ENCODE measurements at places on chromosomes 1 and 21.

- DNase-seq = no peak
Measured at GRCh38 chr1:181704546-181704945, 221.2 kb downstream of the CACNA1E start.

- DNase-seq = no peak
Measured at GRCh38 chr1:35573198-35574124, at the start of gene TFAP2E. Gene TFAP2E (plus strand): TSS chr1:35573314. CDS start chr1:35573578, 264 bp downstream.

DNA sequence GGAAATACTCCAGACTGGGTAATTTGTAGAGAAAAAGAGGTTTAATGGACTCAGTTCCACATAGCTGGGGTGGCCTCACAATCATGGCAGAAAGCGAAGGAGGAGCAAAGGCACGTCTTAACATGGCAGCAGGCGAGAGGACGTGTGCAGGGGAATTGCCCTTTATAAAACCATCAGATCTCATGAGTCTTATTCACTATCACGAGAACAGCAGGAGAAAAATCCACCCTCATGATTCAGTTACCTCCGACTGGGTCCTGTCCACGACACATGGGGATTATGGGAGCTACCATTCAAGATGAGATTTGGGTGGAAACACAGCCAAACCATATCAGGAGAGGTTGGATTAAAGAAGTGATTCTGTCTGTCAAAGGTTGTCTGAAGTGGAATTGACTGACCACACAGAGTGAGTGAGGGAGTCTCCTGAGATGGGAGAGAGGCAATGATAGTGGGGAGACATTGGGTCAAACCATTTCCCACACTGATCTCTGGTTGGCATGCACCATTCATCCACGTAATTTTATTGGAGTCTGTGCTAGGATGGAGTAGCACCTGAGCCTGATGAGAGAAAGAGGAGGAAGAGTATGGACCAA is 58.3 kb upstream of the VAMP3 start:
- no peak for DNase-seq

DNA sequence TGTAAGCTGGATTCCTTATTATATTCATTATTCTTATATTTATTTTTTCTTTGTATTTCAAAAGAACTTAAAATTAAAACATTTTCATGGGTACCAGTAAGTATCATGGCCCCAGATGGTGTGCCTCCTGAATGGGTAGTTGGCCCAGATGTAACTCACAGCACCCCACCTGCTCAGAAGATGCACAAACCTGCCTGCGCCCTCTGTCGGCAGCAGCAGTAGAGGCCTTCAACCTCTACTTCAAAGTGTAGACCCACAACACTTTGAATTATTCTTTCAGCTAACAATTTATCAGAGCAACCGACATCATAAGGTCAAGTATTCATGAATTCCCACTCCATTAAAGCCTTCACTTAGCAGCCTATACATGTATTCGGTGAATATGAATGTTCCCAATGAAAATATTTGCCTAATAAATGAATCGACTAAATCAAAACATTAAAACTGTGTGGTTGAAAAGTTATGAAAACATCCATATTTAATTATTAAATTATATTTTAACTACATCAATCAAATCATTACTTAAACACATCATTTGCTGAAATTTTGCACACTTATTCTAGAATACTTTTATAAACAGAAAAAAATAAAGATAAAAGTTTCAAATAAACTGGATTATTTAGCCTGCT is 25.4 kb downstream of the PIGM start:
- peak; percentile 53 for DNase-seq

DNA sequence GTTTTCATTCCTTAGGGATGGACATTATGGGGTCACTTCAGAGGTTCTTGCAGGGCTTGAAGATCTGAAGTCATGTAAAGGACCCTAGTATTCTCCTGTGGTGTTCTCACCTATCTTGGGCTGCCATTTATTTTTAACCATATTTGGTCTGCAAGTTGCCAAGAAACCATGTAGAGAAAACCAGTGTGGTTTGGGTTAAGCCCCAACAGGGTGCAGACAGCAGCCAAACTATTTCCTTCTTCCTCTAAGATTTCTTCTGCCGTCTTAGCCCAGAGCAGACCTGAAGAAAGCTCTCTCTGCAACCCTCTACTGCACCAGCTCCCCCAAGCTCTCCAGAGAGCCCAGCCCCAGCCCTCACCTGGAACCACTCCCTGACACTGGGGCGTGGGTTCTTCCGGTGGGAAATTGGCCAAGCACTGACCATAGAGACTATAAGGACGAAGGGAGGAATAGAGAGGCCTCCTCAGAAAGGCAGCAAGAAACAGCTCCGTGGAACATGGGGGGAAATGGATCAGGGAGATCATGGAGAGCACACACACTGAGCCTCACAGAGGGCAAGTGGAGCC is 136.6 kb downstream of the SYF2 start:
- no peak for DNase-seq

DNA sequence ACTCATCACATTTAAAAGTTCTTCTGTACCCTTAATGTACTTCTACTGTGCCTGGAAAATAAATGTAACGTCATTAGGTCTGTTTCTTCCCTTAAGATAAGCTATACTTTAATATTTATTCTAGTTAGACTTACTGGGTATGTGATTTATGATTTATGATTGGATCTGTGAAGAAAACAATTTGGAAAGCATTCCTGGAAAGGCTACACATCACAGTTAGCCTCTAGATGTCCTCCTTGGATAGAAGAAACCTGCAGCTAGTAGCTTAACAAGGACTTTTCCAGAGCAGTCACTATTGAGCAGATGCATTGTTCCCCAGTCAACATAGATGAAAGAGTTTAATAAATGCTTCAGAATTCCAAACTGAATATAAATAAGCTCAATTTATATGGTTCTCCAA is 22.2 kb upstream of the ABL2 start:
- peak; percentile 37 for DNase-seq

DNA sequence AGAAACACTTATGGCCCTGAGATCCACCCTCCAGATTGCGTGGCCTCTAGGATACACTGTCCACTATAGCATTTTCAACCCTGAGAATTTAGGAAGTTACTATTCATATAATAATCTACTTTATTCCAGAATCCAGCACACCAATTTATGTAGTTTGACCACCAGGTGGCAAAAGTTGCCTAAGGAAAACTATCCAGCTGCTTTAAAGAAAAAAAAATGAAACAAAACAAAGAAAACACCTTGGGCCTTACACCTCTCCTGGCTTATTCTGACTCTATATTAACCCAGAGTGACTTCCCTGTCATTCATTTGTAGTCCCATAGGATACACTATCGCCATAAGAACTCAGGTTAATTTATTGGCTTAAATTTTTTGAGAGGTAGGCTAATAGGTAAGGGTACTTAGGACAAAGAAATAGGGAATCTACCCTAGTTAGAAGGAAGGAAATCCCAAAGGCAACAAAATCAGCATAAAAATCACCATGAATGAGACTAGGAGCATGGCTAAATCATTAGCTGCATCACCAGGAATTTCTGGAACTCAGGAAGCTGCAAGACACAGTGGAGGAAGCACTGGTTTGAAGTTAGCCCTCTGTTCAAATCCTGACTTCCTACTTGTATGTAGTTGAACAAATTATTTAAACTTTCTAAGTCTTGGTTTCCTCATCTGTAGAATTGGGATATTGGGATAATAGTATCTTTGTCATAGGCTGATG is 107.5 kb downstream of the SPAG17 start:
- DNase-seq = no peak

GRCh38 chr1:40360631-40361030 is 12.9 kb upstream of the SMAP2 start:
- DNase-seq = no peak

GRCh38 chr1:16090076-16090826 is 16.8 kb upstream of the FAM131C start:
- DNase-seq = no peak

DNA sequence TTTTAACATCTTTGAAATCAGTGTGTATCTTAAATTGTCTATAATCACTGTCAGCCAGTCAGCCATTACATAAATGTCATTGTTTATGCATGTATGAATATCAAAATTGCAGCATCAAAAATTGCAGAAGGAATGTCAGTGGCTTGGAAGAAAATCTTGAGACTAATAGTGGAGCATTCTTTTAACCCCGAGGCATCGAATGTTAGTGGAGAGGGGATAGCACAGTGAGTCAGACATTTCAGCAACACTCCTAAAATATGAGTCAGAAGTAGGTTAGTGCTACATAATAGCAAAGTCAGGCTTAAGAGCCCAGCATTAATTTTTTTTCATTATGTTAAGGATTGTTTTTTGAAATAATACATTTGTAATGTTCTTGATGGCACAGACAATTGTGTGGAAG is 45.5 kb downstream of the SNRPE start:
- DNase-seq = peak; percentile 83

DNA sequence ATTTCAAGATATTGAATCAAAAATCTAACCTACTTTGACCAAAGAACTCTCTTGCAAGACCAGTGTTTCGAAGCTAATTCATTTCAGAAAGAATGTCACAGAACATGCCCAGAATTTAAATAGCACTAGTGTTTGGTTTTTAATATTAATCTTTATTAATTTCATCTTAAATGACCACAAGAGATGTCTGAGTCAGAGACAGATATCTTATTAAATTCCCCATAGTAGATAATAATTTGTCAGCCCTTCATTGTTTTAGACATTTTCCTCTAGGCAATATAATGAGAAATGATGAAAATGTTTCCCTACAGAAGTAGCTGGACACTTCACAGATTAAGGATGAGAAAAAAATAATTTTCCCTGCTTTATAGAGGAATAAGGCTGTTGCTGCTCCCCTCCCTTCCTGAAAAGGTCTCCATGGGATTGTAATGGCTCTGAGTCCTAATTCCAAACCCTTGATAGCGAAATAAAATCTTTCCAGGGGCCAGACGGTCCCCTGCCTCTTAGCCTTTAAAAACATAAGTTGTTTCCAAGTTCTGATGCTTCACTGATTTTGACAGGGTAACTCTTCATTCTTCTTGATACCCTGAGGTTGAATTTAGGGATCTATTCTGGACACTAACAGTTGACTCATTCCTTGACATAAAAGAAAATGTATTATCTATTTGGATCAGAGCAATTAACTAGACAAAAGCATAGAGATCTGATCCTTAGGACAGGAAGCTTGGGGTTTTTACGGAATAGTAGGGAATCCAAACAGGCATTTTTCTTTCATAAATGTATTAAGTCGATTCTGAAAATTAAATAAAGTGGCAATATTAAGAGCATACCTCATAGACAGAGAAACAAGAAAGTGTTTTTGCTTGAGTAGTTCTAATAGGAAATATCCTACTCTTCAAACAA is 820.8 kb downstream of the BRINP3 start:
- no peak for DNase-seq

GRCh38 chr1:59494145-59494833 is 197.4 kb downstream of the FGGY start:
- DNase-seq = no peak

GRCh38 chr1:12276225-12276624 is 46.4 kb downstream of the VPS13D start:
- no peak for DNase-seq

DNA sequence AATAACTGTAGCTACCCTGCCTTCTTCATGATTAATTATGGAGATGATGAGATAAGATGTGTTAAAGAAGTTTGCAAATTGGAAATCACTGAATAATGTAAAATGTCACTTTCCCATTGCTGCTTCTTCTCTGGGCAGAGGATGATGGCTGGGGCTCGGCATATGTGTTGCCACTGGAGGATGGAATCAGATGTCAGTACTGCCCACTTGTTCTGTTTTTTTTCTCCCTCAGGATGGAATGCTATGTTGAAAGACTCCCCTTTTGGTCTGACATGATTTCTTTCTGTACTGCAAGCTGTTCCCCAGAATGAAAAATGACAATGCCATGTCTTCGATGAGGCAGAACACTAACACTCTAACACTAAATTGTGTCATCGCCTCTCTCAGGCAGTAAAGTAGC is 373.9 kb upstream of the SPAG17 start:
- no peak for DNase-seq

GRCh38 chr1:168065506-168065905 is 71.2 kb downstream of the GPR161 start:
- no peak for DNase-seq

GRCh38 chr1:204274446-204274845 is 60.7 kb upstream of the GOLT1A start:
- DNase-seq = no peak

DNA sequence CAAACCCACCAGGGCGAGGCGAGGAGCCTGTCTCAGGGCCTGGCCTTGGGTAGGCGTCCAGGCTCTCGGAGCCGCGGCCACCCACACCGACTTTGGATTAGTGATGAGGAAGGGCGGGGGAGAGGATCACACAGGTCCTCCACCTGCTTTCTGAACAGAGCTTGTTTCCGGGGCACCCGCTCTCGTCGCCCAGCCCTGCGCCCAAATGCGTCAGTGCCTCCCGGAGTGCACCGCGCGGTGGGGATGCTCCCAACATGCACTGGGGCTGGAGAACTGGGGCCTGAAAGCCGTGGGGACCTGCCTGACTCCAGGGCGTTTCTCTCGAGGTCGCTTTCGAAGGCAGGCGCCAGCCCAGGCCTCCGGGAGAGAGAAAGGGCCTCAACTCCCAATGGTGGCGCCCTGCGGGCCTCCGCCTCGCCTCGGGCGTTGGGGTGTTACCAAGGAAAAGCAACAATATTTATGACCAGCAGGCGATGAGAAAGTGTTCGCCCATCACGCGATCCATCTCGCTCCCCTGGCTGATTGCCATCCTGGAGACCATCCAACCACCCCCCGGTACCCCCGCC is 8.9 kb upstream of the LHX8 start:
- no peak for DNase-seq

DNA sequence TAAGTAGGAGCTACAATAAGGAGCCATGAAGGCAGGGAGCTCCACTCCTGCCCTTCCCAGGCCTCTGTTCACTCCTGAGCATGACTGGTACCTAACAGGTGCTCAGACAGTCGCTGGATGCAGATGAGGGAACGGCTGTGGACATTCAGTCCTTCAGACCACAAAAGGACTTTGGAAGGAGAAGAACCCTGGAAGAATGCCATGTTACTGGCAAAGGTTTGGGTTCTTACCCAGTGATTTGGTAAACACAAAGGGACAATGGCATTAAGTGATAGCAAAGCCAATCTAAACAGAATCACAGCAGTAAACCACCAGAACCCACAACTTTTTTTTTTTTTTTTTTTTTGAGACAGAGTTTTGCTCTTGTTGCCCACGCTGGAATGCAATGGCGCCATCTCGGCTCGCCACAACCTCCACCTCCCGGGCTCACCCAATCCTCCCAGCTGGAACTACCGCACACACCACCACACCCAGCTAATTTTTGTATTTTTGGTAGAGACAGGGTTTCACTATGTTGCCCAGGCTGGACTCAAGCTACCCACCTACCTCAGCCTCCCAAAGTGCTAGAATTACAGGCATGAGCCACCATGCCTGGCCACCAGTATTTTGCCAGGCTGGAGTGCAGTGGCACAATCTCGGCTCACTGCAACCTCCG is 7.5 kb upstream of the CBR3 start:
- DNase-seq = no peak
